ENCODE measurements at places on chromosomes 12 and 14.

DNA sequence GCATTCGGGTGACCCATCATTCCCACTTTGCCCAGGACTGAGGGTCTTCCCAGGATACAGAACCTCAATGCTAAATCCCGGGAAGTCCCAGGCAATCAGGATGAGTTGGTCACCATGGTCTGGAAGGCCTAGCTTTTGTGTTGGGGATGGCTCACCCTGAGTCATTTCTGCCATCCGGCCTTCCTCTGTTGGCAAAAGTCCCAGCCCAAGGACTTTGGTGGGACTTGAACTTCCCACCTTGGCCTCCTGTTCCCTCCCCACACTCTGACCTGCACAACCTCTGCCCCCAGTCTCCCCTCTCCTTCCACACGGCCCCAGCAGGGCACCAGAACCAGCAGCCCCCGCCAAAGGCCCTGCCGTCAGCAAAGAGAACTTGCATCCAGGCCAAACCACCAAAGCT is 24.6 kb upstream of the NCOR2 start:
- DNase-seq: no peak

GRCh38 chr12:68894276-68894855 is 38.6 kb downstream of the CPM start:
- no peak for DNase-seq

DNA sequence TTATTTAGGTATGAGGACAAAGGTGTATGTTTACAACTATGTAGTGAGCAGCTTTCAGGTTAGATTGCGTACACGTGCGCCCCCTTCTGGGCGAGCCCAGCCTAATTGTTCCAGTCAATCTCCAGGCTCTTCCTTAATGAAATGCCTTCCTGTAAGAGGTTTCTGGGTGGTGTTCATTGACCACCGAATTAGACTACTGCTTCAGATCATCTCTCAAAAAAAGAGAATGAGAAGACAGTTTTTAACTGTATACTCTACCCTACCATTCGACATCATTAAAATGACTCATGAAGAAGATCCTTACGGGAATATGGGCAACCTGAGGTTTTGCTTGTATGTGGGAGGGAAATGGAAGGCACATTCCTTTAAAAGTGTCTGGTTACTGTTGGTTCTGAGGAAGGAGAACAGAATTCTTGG is 2.1 kb downstream of the LUM start:
- DNase-seq: no peak

- no peak for DNase-seq
These were observed 337.0 kb downstream of the IPO8 start for GRCh38 chr12:30358671-30359070.

DNA sequence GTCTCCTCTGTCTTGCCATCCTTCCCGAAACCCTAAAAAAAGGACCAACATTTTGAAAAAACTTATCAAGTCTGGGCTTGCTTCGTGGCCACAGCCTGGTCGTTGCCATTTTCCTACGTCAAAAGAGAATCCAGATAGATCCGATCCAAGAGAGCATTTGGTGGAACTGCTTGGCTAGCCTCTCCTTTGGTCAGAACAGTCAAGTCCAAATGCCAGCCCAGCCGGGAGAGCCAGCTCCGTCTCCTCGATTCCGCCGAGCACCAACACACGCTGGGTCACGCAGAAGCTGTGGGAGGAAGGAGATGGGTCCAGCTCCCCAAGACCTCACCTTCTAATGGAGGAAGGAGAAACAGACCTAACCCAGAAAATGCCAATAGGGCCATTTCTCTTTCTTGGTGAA is 9.3 kb upstream of the PRIMA1 start:
- DNase-seq: no peak

DNA sequence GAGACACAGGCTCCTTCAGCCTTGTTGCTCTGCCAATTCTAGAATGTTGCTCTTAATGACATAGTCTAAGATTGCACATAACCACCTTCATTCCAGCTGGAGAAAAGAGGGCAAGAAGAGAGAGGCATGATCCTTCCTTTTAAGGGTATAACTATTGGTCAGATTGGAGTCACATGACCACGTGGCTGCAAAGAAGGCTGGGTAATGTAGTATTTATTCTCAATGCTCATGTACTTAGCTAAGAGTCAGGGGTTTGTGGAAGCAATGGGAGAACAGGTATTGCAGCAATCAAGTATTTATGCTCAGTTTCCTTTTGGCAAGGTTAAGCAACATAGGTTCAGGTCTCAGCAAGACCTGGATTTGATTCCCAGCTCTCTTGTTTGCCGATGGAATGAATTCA is 298.8 kb upstream of the TBX3 start:
- no peak for DNase-seq

DNA sequence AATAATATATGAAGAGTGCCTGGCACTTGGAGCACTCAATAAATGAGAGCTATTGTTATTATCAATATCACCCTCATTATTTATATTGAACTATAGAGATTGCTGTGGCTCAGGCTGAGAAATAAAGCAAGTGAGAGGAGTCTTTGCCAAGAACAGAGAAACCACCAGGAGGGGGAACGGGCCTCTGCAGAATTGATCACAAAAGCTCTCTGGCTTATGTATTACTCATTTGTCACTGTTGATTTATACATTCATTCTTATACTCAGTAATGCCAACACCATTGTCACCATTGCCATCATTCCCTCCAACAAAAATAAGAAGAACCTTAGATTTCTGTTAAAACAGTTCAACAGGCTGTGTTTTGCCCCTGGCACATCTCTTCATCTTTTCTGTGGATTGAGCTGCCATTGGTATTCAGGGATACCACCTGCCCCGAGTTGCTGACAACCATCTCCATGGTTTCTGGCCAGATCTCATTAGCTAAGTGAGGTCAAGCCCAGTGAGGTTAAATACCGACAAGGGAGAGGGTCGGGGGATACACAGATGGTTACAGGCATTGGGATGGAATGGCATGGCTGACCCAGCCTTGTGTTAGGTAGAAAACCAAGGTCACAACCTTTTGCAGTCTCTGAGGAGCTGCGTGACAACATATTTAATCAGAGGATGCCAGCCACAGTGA is 21.8 kb upstream of the PCNX1 start:
- DNase-seq: no peak
